ENCODE measurements at places on chromosomes 16 and 17.

GRCh38 chr16:58940609-58941008 lies 206.5 kb upstream of the GOT2 start:
- no peak for DNase-seq

DNA sequence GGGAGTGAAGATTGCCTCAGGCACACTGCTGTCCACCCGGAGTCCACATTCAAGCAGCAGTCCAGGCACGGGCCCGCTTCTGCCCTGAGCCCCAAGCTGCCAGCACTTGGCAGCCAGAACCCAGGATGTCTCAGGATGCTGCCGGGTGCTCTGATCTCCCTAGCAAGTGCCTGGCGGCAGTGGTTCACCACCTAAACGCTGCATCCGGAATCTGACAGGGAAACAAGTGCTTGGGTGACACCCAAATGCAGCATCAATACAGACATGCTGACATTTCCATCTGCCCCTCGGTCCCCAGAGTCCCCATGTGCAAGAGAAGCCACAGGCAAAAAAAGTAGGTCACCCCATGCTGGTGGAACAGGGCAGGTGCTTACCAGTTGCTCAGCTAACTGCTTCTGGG lies 197.1 kb upstream of the RPL38 start:
- DNase-seq: no peak

- peak; percentile 23 for DNase-seq
Measured at GRCh38 chr17:21119247-21119918, 7.4 kb upstream of the DHRS7B start.

DNA sequence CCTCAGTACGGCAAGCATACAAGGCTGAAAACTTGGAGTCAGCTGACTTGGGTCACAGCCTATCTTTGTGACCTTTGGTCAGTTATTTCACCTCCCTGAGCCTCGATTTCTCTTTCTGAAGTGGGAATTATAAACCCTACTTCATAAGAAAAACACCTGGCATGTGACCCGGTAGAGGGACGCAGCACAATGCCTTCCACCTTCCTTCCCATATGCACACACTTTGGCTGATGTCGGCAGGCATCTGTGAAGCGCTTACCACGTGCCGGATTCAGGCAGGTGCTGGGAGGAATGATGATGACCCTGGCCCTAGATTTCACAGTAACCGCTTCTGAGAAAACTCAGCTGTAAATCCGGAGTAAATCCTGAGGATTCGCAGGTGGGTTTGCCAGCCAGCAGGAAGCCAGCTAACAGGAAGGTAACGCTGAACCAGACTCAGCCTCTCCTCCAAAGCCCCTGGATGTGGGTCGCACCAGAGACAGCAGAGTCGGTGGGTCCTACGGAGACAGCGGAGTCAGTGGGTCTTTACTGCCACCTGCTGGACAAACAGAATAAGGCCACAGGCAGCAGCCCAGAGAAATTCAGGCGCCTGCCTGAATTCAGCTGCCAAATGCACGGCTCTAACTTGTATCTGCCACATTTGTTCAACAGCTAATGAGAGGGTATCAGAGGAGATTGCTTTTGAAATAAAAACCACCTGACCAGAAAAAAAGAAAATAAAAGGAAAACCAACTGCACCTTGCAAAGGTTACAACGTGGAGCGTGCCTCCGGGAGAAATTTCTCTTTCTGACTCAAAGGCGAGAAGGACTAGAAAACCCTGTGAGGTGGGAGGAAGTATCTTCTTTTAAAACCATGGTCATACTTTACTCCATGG lies 16.6 kb downstream of the COPRS start:
- DNase-seq: peak; percentile 70

DNA sequence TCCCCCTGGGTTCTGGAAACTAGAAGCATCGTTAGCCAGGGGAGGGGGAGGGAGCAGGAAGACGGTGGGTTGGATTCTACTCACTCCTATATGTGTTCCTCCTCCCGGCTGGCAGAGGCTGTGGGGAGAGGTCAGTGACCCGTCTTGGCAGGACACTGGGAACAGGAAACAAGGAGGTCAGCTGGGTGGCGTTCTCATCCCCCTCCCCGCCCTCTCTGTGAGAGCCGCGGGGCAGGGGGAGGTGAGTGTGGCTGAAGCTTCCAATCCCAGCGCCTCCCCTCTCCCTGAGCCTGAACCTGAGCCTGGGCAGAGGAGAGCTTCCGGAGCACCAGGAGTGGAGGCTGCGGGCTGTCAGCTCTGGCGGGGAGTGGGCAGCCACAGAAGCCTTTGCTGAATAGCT lies 12.5 kb downstream of the GPRC5C start:
- no peak for DNase-seq

DNA sequence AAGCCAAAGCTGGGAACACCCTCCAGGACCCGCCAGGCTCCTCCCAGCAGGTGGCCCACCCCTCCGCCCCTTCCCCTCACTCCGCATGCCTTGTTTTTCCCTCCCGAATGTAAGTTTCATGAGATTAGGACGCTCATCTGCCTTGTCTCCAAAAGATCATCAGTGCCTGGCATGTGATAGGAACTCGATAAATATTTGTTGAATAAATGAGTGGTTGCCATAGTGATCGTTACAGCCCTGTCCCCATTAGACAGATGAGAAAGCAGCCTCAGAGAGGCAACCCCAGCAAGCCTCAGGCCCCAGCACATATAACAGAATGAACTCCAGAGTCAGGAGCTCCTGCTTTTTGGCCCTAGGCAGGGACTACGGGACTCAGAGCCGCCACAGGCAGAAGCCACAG lies 5.0 kb downstream of the CAMKK1 start:
- DNase-seq: no peak

GRCh38 chr16:86428729-86429517 lies 81.4 kb upstream of the FOXF1 start:
- DNase-seq: no peak

GRCh38 chr16:73713251-73713650 lies 583.4 kb upstream of the PSMD7 start:
- no peak for DNase-seq

DNA sequence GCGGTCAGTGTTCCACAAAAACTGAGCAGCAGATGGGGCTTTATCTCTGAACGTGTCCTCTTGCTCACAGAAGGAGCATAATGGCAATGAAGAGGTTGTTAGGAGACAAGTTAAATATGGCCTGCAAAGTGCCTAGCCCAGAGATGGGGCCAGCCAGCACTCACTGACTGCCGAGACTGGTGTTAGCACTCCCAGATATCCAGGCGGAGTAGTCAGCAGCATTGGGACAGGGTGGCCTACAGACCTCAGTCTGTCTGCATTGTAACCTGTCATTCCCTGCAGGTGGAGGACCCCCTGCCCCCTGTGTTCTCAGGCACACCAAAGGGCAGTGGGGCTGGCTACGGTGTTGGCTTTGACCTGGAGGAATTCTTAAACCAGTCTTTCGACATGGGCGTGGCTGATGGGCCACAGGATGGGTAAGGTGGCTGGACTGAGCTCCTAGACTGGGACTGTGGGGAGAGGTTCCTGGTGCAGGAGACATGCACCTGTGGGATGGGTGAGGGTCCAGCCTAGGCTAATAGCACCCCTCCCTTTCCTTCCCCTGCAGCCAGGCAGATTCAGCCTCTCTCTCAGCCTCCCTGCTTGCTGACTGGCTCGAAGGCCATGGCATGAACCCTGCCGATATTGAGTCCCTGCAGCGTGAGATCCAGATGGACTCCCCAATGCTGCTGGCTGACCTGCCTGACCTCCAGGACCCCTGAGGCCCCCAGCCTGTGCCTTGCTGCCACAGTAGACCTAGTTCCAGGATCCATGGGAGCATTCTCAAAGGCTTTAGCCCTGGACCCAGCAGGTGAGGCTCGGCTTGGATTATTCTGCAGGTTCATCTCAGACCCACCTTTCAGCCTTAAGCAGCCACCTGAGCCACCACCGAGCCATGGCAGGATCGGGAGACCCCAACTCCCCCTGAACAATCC lies 4.2 kb downstream of the MFAP4 start:
- no peak for DNase-seq

- DNase-seq: no peak
Measured at GRCh38 chr17:40819528-40820125, 2.8 kb downstream of the KRT10 start.

DNA sequence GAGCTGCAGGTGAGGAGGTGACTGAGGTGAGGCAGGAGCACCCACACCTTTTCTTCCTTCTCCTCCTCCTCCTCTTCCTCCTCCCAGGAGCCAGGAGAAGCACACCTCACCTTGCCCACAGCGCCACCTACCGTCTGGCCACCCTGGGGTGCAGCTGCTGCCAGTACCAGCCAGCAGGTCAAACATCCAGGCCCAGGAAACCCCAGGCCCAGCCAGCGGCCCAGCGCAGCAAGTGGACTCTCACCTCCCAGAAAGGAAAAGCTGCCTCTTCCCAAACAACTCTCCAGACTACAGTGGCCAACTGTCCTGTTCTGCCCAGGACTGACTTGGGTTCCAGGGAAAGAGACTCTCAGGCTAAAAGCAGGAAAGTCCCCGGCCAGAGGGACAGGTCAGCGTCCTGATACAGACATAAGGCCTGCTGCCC lies 22.7 kb downstream of the PEMT start:
- no peak for DNase-seq

DNA sequence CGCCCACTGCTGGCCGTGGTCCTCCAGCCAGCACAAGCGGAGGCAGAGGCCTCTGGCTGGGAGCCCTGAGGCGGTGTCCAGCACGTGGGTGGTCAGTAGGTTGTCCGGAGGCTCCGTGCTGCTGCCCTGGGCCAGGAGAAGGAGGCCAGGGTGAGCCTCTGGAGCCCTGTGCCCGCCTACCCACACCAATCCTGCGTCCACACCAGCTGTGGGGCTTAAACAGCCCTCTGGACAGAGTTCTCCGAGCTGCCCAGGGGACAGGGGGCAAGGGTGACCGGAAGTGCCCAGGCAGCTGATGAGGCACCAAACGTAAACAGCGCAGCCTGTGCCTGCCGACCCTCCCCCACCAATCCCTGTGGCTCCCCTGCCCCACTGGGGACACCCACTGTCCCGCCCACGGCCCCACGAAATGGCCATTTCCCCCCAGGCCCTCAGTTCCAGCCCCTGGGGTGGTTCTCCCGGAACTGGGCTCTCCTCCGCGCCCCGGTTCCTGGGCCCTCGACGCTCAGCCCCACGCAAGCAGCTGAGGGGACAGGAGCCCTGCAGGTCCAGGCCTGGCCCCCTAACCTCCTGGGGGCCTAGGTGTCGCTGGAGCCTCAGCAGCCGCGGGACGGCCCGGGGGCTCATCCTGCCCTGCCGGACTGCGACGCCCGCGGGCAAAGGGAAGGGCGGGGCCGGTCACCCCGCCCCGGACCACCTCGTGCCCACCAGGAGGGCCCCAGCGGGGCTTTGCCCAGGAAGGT lies 27.9 kb upstream of the DBNDD1 start:
- DNase-seq: no peak

- no peak for DNase-seq
Measured at GRCh38 chr16:18827890-18828289, 26.5 kb upstream of the ARL6IP1 start.

DNA sequence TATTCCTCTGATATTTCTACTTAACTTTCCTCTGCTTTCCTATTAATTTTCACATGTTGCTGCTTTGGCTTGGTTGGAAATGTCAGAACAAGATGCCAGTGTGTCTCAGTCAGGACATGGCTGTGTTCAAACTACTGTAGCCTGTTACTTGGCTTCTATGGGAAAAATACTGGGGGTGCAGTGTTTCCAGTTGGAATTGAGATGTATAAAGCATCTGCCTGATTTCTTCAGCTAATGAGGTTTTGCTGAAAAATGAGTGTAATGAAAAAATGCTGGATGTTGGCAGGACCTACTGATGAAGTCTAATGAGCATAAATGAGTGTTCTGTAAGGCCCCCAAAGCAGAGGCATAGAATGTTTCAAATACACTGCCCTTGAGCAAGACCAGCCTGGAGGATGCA lies 166.6 kb downstream of the PHKB start:
- no peak for DNase-seq

GRCh38 chr16:88948781-88949490 lies 28.1 kb downstream of the CBFA2T3 start:
- no peak for DNase-seq

DNA sequence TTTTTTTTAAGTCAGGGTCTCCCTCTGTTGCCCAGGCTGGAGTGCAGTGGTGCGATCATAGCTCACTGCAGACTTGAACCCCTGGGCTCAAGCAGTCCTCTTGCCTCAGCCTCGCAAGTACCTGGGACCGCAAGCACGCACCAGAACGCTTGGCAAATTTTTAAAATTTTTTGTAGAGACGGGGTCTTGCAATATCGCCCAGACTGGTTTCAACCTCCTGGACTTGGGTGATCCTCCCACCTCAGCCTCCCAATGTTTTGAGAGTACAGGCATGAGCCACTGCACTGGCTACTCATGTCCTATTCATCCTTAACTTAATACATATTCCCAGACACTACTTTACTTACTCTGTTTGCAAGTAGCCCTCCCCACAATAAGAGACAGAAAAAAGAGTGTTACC lies 16.3 kb upstream of the RBL2 start:
- DNase-seq: no peak

DNA sequence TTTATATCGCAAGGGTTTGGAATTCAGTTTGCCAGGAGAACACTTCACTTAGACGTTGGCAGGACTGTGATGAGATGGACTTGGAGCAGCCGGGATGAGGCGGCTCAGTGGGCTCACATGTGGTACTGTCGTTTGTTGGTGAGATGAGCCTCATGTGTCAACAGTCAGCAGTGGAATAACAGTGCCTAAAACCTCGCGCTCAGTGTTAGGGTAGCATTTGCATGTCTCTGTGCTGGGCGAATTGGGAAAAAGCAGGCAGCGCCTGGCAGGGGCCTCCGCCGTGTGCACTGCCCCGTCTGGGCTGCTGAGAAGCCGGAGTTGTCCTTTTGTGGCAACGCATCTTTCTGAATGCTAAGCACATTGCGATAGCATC lies 49.7 kb downstream of the CRISPLD2 start:
- DNase-seq: no peak

DNA sequence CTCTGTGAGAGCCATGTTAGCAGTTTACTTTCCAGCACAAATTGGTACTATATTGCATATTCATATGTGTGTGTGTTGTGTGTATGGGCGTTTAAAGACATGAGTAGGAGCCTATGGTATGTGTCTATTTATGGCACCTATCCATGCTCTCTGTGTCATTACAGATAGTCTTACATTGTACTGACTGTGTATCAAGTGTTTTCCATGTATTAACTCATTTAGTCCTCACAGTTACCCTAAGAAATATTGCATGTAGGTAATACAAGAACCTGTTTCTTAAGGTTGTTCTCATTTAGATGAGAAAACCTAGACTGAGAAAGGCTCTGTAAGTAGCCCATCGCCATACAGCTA lies 1.6 kb downstream of the ALG1 start:
- DNase-seq: no peak

- no peak for DNase-seq
Measured at GRCh38 chr17:41835800-41836549, at the start of gene NT5C3B. Gene NT5C3B (minus strand): TSS chr17:41836232. CDS start chr17:41836193, 39 bp downstream.

DNA sequence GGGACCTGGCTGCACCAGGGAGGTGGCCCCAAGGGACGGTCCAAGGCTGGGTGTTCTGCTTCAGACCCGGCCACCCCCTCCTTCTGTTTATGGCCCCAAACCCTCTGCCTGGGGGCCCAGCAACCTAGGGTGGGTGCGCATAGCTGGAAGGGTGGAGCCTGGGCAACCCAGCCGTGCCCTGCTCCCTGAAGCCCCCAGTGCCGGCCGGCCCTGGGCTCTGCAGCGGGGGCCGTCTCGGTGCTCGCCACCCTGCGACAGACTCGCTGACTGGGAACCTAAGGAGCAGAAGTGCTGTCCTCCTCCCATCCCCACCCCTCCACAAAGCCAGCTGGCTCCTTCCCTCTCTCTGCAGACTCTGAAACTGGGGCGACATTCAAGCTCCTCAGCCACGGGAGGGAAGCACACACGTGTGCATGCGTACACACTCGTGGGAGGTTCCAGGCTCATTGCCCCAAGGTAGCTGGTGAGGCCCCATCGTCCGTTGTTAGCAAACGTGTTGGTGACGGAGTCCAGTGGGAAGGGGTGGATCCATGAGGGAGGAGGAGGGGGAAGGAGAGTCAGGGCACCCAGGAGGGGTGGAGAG lies 43.4 kb downstream of the ENGASE start:
- DNase-seq: no peak

- no peak for DNase-seq
Measured at GRCh38 chr17:81073967-81074839, 39.3 kb downstream of the BAIAP2 start.
